ENCODE measurements at places on chromosomes 11 and 22.

GRCh38 chr11:110601936-110602335 lies 110.3 kb downstream of the ARHGAP20 start:
- DNase-seq: no peak

DNA sequence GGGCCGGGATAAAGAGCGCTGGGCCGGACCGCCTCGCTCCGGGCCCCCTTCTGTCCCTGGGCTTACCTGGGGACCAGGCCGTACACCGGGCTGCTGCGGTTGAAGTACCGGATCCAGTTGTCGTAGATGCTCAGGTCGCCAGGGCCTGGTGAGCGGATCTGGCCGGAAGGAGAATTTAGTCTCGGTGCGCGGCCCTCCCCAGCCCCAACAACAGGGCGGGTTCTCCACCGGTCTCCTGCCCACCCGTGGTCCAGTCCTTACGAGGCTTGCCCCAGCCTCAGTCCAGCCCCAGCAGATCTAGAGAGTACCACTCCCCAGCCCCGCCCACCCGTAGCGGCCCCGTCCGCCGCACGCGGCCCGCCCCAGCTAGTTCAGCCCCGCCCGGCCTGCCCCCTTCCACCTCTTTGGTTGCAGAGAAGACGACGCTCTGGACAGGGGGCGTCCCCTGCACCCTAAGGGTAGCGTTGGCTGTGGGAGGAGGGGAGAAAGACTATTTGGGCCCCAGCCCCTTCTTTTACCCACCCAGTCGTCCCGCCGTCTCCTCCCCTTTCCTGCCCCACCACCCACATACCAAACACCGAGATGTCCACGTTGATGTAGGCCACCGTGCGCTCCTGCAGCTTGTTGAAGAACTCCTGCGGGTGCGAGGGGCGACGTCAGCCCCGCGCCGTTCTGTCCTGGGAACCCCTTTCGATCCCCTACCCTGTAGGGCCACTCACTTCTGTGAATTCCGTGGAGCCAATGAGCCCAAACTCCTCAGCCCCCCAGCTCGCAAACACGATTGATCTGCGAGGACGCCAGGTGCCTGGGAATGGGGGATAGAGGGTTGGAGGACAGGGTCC lies 6.8 kb downstream of the SAC3D1 start:
- no peak for DNase-seq

- no peak for DNase-seq
Measured at GRCh38 chr11:102382384-102382783, 35.4 kb downstream of the BIRC2 start.

GRCh38 chr11:2748814-2749554 lies 49.2 kb upstream of the KCNQ1OT1 start:
- DNase-seq: no peak

GRCh38 chr11:68956547-68957254 lies 24.1 kb downstream of the MRGPRD start:
- no peak for DNase-seq

DNA sequence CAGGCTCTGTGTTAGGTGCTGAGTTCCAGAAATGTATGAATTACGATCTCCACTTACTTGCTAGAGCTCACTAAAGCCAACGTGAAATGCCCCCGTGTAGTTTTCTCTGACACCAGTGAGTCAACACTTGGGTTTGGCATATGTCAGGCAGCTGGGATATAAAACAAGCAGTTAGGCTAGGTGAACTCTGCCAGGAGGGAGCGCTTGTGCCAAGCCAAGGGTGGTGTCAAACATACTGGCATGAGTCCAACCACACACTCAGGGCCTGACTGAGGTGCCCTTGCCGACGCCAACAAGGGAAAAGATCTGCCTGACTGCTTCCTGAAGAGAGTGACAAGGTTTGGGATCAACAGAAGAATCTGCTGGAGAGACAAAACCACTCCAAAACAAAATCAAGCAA lies 167.8 kb upstream of the NARS2 start:
- DNase-seq: peak; percentile 98
